Fibroblast of the aortic adventitia (primary cell): ENCODE measurements at places on chromosomes 2 and 18.

- peak; percentile 12 for DNase-seq
Observed at GRCh38 chr2:148702475-148702874, 57.9 kb downstream of the EPC2 start.

GRCh38 chr2:48287976-48288375, 242.0 kb upstream of the STON1 start:
- no peak for DNase-seq

DNA sequence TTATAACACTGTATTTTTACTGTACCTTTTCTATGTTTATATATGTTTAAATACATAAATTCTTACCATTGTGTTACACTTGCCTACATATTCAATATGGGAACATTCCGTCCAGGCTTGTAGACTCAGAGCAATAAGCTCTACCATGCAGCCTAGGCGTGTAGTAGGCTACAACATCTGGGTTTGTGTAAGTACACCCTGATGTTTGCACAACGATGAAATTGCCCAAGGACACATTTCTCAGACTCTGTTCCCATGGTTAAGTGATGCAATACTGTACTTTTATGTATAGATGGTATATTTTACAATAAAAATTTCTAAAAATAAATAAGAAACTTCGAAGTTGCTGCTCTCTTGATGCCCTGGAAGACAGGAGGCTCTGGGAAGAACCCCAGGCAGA, 38.4 kb downstream of the YPEL5 start:
- peak; percentile 12 for DNase-seq

DNA sequence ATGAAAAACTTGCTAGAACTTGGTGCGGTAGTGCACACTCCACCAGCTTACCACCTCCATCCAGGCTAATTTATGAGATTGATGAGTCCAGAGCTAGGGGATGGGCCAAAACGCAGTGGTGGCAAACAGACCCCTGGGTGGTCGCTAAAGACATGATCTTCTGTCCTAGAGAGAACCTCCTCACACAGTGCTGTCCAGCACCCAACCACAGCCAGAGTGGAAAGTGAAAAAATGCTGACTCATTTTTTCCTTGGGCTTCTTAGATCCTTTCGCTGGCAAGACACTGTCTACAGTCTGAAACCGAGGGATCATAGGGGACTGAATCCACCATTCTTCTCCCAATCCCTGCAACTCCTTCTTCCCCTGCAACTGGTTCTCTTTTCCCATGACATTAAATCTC, 4.1 kb downstream of the ANTXR1 start:
- peak; percentile 70 for DNase-seq

GRCh38 chr2:43852196-43852730, 13.5 kb downstream of the ABCG8 start:
- DNase-seq: no peak

DNA sequence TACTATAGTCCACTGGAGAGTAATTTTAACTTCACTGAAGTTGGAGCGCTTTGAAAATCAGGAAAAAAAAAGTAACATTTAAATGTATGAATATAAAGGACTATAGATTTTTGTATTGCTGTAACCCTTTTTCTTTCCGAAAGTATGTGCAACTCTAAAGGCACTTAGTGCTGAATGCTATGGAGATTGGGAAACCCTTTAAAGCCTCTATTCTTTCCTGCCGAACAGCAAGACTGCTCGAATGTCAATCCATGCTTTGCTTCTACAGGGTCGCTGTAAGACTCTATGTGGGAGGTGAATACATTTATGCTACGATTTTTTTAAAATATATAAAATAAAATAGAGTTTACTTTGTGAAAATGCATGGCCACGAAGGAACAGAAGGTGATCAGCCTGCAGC, 825 bp downstream of the GRB14 start:
- peak; percentile 21 for DNase-seq

DNA sequence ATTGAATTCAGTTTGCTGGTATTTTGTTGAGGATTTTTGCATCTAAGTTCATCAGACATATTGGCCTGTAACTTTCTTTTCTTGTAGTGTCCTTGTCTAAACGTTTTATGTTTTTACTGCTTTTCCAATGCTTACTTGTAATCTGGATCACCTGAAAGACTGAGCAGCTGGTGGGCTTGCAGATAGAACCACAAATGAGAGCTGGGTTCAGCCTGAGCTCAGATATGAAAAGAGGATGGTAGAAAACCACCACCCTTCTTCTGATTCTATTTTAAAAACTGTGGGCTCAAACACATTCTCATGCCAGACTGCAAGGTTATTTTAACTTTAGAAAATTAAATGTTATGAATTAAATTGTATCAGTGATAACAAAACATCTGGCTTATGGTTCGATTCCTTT, 70.8 kb downstream of the DDX18 start:
- no peak for DNase-seq

DNA sequence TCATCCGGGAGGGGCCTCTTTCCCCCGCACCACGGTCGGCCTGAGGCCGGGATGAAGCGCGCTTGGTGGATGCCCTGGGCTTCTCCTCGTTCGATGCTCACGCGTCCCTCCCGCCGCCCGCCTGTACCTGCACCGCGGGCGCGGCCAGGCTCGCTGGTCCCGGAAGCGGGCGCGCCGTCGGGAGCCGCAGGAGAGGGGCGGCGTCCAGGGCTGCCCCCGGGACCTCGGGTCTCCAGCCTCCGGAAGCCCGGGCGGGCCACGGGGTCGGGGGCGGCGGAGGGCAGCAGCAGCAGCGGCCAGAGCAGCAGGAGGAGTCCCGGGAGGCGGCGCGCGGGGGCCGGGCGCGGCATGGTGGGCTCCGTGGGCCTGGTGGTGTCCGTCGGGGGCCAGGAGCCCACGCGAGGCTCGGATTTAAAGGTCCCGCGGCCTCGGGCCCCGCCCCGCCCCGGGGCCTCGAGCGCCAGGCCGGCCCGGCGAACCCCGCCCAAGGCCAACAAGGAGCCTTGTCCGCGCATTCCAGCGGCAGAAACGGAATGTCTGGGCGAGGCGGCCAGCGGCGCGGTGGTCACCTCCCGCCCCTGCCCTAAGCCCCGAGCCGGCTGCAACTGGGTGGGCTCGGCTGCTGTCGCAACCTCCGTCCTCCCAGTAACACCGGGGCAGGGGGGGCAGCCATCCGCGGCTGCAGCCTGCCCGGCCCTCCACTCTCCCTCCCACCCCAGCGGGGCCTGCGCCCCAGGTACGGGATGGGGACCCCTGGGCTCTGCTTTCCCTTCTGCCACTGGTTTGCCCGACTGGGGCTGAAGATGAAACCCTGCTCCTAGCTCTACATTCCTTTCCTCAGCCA, at the start of gene MATN3:
MATN3 (minus strand) TSS at position 387 of the 844 bp plus-strand sequence; CDS start at position 350, 37 bp downstream.
- peak; percentile 35 for DNase-seq

- DNase-seq: no peak
Observed at GRCh38 chr2:38524580-38524979, 78.1 kb downstream of the HNRNPLL start.

DNA sequence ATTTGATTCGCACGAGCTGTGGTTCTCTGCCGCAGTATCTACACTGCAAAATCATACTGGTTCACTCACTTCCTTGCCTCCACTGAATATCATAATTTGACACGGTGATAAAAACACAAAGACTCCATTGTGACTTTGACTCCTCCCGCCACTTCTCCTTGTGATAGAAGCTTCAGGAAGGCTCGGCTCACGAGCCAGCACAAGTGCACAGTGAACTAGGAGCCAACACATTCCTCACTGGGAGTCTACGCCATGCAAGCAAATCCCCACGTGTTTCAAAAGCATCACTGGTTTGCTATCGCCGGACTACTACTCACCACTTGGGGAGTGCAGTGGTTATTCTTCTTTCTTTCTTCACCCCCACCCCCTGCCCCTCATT, 293.3 kb upstream of the PARD3B start:
- no peak for DNase-seq

GRCh38 chr18:62880034-62880433, 164.7 kb downstream of the PHLPP1 start:
- DNase-seq: no peak

DNA sequence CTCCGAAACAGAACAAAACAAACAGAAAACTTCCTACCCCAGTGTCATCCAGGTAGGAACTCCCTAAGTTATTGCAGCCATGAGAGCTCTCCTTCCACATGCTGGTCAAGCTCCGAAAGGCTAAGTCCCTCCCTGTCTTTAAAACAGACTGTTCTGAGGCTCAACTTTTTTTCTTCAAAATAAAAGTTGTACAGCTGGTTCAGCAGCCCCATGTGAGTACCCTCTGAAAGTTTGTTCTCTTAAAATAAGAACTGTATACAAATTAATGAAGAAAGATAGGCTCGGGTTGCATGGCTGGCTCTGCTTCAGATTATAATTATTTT, at the start of gene PDE1A:
PDE1A (minus strand) TSS at position 119 of the 323 bp plus-strand sequence.
- DNase-seq: peak; percentile 18

- peak; percentile 51 for DNase-seq
Observed at GRCh38 chr2:181752301-181752700, 72.0 kb upstream of the NEUROD1 start.

GRCh38 chr2:190023860-190024259, 38.7 kb downstream of the MSTN start:
- peak; percentile 67 for DNase-seq

GRCh38 chr2:101974663-101975062, 17.1 kb upstream of the IL1R2 start:
- DNase-seq: no peak

DNA sequence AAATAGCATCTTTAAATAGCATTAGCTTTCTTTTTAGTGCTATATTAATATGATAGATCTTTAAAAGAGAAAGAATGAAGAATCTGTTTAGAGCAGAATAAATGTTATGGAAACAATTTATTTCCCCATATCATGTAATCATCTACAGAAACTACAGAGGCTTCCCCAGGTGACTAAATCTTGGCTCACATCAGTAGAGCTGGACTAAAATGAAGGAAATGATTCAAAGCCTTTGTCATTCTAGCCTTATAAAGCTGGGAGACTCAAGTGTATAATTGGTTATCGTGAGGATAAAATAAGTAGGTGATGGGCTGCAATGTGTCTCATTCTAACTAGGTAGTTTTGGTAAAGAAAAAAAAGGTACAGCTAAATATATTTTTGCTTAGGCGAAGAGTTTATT, 83.2 kb upstream of the UNC80 start:
- no peak for DNase-seq

GRCh38 chr2:217887841-217888701, 114.7 kb downstream of the TNS1 start:
- peak; percentile 81 for DNase-seq

DNA sequence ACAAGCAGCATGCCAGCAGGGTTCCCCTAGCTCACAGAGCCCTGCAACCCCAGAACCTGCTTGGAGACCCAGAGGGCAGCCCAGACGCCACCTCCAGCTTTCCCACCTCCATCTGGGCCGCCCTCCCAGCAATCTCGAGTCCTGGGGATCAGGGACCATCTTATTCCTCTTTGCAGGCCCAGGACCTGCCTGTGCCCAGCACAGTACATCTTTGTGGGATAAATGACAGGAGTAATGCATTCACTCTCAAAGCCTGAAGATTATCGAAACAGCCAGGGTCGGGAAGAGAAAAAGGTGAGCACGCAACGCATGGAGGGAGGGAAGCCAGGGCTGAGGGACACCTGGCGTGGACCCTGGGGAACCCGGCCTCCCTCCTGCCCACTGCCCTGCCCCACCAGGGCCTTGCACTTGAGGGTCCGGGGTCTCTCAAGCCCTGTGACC, 144.1 kb downstream of the NDUFA10 start:
- DNase-seq: no peak

GRCh38 chr18:9008709-9009635, 93.5 kb upstream of the NDUFV2 start:
- no peak for DNase-seq

DNA sequence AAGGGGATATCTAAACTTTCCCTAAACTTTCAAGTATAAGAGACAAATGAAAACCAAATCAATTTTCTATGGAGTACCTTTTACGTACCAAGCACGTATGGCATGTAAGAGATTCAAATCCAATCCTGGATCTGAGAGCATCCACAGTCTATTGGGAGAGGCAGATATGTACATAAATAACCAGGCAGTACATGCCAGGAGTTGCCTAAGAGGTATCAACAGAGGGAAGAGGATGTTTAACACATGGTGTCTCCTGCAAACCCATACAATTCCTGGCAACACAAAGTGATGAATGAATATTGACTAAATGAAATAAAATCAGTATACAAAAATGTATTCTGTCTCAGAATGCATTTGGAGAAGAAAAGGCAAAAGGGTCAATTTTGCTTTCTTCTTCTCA, 116.6 kb downstream of the PIGN start:
- no peak for DNase-seq

GRCh38 chr2:75456111-75456510, 104.6 kb downstream of the EVA1A start:
- DNase-seq: no peak

DNA sequence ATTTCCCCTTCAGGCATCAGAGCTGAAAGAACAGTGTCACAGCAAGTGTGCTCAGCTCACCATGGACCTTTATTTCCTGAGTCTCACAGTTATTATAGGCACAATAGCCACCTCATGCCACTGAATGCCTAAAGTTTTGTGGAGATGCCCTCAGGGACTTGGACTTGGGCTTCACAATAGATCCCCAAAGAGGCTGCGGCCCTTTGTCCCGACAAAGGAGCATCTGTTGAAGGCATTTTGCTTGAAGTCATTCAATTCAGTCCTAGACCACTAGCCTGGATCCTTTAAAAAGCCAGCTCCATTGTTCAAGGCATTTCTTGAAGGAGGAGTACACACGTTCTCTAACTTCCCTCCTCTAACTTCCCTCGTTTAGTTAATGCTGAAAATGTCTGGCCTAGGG, 125.4 kb downstream of the DCC start:
- DNase-seq: no peak

DNA sequence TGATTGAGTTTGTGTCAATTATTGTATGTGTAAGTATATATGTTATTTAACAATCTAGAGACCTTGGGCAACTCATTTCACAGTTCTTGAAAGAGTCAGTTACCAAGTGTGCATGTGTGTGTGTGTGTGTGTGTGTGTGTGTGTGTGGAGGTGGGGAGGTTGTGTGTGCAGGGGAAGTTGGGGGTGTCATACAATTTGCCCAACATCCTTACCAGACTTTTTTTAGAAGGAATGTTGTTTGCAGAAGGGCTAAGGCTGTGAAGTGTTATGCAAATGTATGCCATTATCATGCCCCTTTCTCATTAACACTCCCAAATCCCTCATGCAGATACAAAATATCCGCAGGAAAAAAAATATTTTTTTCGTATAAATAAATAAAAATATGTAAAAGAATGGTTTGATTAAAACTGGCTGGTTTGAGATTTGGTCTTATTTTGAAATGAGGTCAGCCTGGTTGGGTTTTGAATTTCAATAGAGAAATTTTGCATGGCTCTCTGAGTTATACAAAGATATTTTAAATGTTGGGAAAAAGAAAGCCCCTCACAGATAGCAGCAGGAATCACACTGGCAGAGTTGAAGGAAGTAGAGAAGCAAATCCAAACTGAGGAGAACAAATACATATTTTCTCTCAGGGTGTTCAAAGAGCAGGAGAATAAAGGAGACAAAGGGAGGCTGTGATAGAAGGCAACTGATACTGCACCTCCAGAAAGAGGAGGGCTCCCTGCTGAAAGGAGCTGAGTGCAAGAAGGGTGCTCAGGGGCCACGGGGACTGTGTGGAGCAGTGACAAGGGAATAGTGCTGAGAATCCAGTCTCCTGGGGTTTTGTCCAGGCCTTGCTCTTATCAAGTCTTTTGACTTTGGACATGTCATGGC, 1365.5 kb upstream of the CELF4 start:
- DNase-seq: no peak

GRCh38 chr2:120686511-120687168, 49.0 kb upstream of the GLI2 start:
- DNase-seq: no peak

GRCh38 chr2:73291461-73292315, 1.7 kb downstream of the EGR4 start:
- DNase-seq: no peak
